ENCODE measurements at places on chromosomes 7 and 10.
A peak's percentile ranks its signal among the peaks of the same experiment; 100 is the strongest.

- H3K4me1 ChIP-seq = no peaks in the 10 kb centered on the region
- H3K36me3 ChIP-seq = no peaks in the 10 kb centered on the region
- H3K27ac ChIP-seq = no peak overlapping the region
These were observed 32.1 kb downstream of the KCNMA1 start for GRCh38 chr10:77605466-77605865.

- no peaks in the 10 kb centered on the region for H3K36me3 ChIP-seq
- no peak overlapping the region for H3K4me3 ChIP-seq
- no peaks in the 10 kb centered on the region for H3K4me1 ChIP-seq
- no peak overlapping the region for H3K27ac ChIP-seq
- no peaks in the 10 kb centered on the region for H3K27me3 ChIP-seq
- DNase-seq = no peak
These were observed 331.5 kb upstream of the CNTNAP2 start for GRCh38 chr7:145784809-145785780.

GRCh38 chr10:96439725-96440124, 74.0 kb downstream of the TLL2 start:
- H3K4me1 ChIP-seq = no peaks in the 10 kb centered on the region
- no peak overlapping the region for H3K27ac ChIP-seq
- no peaks in the 10 kb centered on the region for H3K36me3 ChIP-seq
- DNase-seq = no peak
- no peak overlapping the region for H3K4me3 ChIP-seq

- no peak overlapping the region for H3K4me3 ChIP-seq
- no peak for DNase-seq
- H3K27me3 ChIP-seq = no peaks in the 10 kb centered on the region
- H3K36me3 ChIP-seq = no peaks in the 10 kb centered on the region
- no peak overlapping the region for H3K27ac ChIP-seq
These were observed 29.5 kb downstream of the NAMPT start for GRCh38 chr7:106255246-106255645.

DNA sequence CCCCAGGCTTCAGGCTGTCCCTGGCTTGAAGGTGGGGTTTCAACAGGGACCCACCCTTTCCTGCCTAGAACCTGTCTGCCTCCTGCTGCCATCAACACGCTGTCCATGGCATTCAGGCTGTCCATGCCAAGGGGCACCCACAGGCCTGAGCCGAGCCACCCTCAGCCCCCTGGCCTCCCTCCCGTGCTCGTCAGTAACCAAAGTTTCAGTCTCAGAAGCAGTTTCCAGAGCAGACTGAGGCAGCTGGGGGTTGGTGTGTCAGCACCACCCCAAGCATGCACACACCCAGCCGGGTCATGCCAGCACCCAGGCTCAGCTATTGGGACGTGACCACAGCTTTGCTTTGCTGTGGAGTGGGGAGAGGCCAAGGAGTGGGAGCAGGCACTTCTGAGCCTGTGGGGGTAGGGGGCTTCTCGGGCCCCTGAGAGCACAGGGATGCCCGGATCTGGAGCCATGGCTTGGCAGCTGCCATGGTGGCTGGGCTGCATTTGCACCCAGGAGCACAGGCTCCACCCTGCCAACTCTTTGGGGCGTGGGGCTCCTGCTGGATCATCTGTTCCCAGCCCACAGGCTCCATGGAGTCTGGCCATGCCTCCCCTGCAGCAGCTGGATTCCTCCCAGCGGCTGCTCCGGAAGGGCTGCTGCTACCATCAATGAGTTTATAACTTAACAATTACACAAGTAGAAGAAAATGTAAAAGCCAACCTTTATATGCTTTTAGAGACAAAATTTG, 314.5 kb upstream of the SEMA3C start:
- H3K4me3 ChIP-seq = no peak overlapping the region
- H3K36me3 ChIP-seq = no peaks in the 10 kb centered on the region
- no peak overlapping the region for H3K27ac ChIP-seq
- H3K4me1 ChIP-seq = no peaks in the 10 kb centered on the region
- H3K27me3 ChIP-seq = no peaks in the 10 kb centered on the region

DNA sequence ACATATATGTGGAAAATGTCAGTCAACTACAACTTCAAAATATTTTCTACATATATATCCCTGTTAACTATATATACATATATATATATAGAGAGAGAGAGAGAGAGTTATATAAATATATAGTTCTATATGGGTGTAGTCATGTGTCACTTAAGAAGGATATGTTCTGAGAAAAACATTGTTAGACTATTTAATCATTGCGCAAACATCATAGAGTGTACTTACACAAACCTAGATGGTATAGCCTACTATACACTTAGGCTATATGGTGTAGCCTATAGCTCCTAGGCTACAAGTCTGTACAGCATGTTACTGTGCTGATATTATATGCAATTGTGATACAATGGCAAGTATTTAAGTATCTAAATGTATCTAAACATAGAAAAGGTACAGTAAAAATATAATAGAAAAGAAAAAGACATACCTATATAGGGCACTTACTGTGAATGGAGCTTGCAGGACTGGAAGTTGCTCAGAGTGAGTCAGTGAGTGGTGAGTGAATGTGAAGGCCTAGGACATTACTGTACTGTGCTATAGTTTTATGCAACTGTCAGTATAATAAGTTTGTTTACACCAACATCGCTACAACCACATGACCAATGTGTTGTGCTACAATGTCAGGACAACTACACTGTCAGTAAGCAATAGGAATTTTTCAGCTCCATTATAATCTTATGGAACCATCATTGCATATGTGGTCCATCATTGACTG, 18.0 kb upstream of the FGL2 start:
- H3K27ac ChIP-seq = no peak overlapping the region
- H3K27me3 ChIP-seq = no peaks in the 10 kb centered on the region
- no peak overlapping the region for H3K4me3 ChIP-seq
- H3K36me3 ChIP-seq = no peaks in the 10 kb centered on the region

- no peaks in the 10 kb centered on the region for H3K4me1 ChIP-seq
- H3K27me3 ChIP-seq = no peaks in the 10 kb centered on the region
- H3K36me3 ChIP-seq = no peaks in the 10 kb centered on the region
- DNase-seq = no peak
These were observed 4.6 kb upstream of the FAM133B start for GRCh38 chr7:92594746-92595145.

DNA sequence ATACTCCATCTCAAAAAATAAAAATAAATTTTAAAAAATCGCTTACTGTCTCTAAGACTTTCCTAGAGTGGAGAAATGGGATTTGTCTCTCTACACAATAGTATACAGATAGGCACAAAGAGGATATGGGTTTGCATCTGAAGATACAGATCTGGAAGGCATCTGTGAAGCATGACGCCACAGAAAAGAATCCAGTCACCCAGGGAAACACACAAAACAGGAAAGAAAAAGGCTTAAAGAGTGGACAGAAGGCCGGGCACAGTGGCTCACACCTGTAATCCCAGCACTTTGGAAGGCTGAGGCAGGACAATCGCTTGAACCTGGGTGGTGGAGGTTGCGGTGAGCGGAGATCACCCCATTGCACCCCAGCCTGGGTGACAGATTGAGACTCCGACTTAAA, 61.3 kb downstream of the SKIDA1 start:
- no peaks in the 10 kb centered on the region for H3K27me3 ChIP-seq
- H3K4me3 ChIP-seq = no peak overlapping the region
- H3K27ac ChIP-seq = no peak overlapping the region
- no peaks in the 10 kb centered on the region for H3K4me1 ChIP-seq
- H3K36me3 ChIP-seq = no peaks in the 10 kb centered on the region
- DNase-seq = no peak

- no peaks in the 10 kb centered on the region for H3K27me3 ChIP-seq
- no peaks in the 10 kb centered on the region for H3K36me3 ChIP-seq
- no peak for DNase-seq
- H3K4me3 ChIP-seq = no peak overlapping the region
- no peaks in the 10 kb centered on the region for H3K4me1 ChIP-seq
- H3K27ac ChIP-seq = no peak overlapping the region
These were observed 8.4 kb upstream of the HHEX start for GRCh38 chr10:92681306-92681834.

GRCh38 chr7:121486590-121486989, 90.5 kb upstream of the FAM3C start:
- no peak overlapping the region for H3K4me3 ChIP-seq
- H3K27ac ChIP-seq = no peak overlapping the region
- DNase-seq = no peak
- no peaks in the 10 kb centered on the region for H3K4me1 ChIP-seq

GRCh38 chr10:8794860-8795259, 740.4 kb downstream of the GATA3 start:
- H3K4me1 ChIP-seq = no peaks in the 10 kb centered on the region
- DNase-seq = no peak
- H3K27ac ChIP-seq = no peak overlapping the region
- no peaks in the 10 kb centered on the region for H3K36me3 ChIP-seq
- no peak overlapping the region for H3K4me3 ChIP-seq
- no peaks in the 10 kb centered on the region for H3K27me3 ChIP-seq

DNA sequence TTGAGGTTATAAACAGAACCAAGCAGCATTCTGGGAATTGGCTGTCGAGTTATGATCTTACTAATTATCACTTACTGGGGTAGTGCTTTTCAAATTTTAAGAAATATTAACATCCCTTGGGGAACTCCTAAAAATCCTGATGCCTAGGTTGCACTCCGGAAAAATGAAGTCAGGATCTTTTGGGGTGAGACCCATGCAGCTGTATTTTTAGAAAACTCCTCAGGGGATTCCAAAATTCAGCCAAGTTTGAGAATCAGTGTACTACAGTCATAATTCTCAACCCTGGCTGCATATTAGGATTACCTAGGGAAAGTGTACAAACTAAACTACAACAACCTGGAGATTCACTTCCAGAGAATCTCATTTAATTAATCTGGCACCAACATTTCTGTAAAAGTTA, 17.2 kb upstream of the PPP1R9A start:
- no peak overlapping the region for H3K27ac ChIP-seq
- no peaks in the 10 kb centered on the region for H3K36me3 ChIP-seq
- DNase-seq = no peak
- no peak overlapping the region for H3K4me3 ChIP-seq

- H3K4me3 ChIP-seq = no peak overlapping the region
- H3K4me1 ChIP-seq = no peaks in the 10 kb centered on the region
- no peaks in the 10 kb centered on the region for H3K27me3 ChIP-seq
- no peaks in the 10 kb centered on the region for H3K36me3 ChIP-seq
- no peak for DNase-seq
- H3K27ac ChIP-seq = no peak overlapping the region
These were observed 168.8 kb downstream of the TCERG1L start for GRCh38 chr10:131142517-131143380.

DNA sequence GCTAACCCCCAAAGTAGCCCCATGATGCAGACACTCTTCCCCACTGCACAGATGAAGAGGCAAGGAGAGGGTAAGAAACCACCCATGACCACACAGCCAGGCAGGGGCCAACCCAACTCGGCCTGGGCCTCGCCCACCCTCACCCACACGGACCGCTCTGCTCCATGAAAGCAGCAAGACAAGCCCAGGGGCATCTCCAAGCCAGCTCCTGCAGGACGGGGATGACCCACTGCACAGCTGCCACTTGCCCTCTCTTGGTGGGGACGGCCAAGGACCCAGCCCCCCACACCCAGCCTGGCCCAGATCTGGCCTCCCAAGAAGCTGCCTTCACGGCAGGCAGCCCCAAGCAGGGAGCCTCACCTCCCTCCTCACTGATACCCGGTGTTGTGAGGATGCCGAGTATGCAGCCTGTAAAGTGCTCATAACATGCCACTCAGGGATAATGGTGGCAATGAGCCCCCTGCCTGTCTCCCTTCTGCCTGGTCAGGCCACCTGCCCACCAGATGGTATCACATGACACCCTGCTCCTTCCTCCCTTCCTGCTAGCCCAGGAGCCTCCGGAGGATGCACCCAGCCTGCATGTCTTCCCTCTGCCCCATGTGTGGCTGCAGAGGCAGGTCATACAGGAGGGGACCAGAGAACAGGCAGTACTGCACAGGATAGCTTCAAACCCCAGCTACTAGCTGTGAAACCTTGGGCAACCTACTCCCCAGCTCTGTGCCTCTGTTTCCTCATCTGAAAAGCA, 23.3 kb downstream of the OGDHL start:
- DNase-seq = peak; percentile 12
- H3K27me3 ChIP-seq = no peaks in the 10 kb centered on the region
- H3K36me3 ChIP-seq = no peaks in the 10 kb centered on the region
- H3K27ac ChIP-seq = no peak overlapping the region

GRCh38 chr10:113681533-113682470, 2.1 kb downstream of the CASP7 start:
- peak overlapping the region; percentile 96 for H3K27ac ChIP-seq
- no peaks in the 10 kb centered on the region for H3K36me3 ChIP-seq
- H3K27me3 ChIP-seq = no peaks in the 10 kb centered on the region
- no peak overlapping the region for H3K4me3 ChIP-seq

DNA sequence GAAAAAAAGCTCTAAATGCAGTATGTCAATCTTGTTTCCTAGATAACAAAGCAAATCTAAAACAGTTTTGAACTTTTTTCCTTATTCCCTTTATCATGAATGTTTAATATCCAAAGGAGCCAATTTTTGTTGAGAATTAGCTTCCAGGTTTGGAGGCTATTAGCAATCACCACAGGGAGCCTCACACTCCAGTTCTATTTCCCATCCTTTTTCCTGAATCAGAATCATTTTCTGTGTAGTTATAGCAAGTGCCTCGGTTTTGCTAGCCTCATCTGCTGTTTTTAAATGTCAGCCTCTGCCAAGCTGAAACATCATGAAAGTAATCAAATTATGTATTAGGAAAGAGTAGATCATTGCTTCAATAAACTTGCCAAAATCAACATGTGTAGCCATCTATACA, 357.5 kb upstream of the LRGUK start:
- no peaks in the 10 kb centered on the region for H3K27me3 ChIP-seq
- no peak for DNase-seq
- no peaks in the 10 kb centered on the region for H3K4me1 ChIP-seq
- H3K27ac ChIP-seq = no peak overlapping the region
- H3K4me3 ChIP-seq = no peak overlapping the region
- no peaks in the 10 kb centered on the region for H3K36me3 ChIP-seq

DNA sequence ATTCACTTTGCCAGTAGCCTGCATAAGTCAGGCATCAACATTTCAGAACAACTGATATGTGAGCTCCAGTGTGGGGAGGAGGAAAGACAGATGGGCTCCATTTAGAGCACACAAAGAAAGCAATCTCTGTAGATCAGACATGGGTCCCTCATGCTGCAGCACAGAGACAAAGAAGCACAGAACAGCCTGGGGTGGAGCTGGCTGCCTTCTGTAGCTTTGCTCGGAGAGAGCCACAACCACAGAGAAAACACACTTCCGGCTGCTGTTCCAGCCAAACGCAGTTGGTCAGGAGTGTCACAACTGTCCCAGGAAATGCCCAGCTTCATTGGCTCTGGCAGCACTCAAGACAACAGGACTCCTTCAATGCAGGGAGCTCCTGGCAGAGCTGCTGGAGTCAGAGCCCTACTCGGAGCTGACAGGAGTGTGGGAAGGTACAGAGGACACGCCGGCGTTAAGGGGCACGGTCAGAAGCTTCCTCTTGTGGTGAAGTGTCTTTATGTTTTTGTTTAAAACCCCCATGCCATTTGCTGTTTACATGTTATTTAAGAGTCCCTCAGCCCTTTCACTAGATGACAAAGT, 494.4 kb downstream of the TCERG1L start:
- no peaks in the 10 kb centered on the region for H3K27me3 ChIP-seq
- DNase-seq = no peak
- H3K4me1 ChIP-seq = no peaks in the 10 kb centered on the region

Data from breast epithelium (tissue), 4 donors.